ENCODE measurements at places on chromosomes 11 and 22.

GRCh38 chr11:12540913-12541582, 133.2 kb upstream of the TEAD1 start:
- DNase-seq = no peak

DNA sequence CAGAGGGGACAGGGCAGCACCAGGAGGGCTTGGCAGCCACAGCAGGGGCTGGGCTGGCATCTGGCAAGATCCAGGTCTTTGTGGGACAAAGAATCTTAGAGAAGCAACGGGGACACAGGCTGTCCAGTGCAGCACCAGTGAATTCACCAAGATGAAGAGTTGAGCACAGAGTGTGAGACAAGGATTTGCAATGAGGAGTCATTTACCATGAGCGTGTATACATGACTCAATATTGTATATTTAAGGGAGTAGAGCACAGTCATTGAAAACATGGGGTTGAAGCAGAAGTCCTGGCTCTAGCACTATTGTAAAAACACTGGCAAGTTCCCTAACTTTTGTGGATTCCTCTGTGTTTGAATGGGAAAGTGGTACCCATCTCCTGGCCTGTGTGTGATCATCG, 3.5 kb downstream of the APOL1 start:
- no peak for DNase-seq

DNA sequence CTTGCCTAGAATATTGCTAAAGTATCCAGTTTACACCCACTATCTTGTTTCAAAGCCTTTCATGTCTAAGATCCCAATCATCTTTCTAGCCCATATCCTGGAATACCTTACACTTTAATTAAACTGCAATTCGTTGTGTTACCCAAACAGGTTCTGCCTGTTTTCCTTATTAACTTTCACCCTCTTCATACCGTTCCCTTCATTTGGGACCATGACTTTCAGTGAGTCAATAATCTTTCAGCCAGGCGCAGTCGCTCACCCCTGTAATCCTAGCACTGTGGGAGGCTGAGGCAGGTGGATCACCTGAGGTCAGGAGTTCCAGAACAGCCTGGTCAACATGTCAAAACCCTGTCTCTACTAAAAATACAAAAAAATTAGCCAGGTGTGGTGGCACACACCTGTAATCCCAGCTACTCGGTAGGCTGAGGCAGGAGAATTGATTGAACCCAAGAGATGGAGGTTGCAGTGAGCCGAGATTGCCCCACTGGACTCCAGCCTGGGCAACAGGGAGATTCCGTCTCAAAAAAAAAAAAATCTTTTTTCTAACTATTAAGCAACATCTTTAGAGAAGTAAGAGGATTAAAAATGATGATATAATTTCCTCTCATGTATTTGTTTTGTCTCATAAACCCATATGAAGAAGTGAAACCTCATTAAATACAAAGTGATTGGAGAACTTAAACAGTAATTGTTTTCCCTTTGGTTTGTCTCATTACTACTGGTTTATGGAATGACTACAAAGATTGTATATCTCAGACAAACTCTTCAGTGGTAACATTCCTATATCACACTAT, 20.7 kb downstream of the DMC1 start:
- no peak for DNase-seq

DNA sequence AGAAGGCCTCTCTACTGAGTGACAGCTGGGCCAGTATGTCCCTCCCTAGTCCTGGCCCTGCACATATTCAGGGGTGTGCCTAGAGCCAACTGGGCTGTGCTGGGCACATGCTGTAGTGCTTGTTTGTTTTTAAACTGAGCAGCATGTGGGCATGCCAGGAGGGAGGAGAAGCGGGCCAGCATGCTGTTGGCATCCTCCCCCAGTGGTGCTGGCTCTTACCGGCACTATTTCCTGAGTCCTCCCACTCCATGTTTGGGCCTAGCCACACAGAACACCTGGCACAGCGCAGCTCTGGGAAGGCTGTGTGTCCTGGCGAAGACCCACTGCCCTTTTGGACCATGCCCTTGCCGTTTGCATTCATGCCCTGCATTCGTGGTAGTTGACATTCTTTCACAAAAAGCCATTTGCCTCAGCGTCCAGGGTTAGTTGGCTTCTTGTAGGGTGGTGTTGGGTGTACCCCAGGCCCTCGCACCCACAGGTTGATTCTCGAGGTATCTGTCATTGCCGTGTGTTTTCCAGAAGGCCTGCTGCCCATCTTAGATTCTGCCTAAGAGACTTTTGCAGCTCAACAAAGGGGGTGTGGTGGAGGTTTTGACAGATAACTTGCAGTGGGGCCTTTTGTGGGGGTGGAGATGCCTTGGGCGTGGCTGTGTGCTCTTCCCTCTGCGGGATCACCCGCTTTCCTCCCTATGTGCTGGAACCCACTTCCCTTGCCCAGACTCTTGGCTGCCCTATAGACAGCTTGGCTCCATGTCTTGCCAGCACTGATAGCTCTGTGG, 13.6 kb downstream of the DGCR8 start:
- no peak for DNase-seq

DNA sequence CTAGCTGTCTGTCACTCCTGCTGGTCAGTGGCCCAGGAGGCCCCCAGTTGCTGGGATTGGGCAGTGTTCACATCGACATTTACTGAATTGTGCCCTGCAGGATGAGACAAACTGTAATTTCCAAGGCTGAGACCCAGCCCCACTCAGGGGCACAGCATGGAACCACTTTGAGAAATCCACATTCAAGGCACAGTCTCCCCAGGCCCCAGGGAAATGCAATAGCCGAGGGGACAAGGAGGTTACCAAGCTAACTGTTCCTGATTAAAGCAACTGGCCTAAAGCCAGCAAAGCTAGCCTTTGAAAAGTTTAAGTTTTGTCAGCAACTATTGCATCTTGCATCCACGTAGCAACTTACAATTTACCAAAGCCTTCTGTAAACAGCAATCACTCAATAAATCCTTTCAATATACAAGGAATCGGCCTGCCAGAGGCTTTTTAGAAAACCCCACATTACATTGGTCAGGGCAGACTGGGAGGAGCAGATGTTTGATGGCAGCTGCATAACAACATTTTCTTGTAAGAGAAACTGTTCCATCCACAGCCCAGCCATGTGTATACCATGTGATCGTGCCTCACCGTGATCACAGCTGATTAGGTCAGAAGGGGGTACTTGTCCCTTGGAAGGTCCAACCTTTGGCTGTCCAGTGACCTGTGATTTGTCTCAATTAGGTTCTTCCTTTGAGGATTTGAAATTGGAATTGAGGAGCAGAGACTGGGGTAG, 103.9 kb downstream of the TENM4 start:
- DNase-seq = no peak

- DNase-seq = no peak
Observed at GRCh38 chr22:30573594-30574094, 821 bp downstream of the GAL3ST1 start.

DNA sequence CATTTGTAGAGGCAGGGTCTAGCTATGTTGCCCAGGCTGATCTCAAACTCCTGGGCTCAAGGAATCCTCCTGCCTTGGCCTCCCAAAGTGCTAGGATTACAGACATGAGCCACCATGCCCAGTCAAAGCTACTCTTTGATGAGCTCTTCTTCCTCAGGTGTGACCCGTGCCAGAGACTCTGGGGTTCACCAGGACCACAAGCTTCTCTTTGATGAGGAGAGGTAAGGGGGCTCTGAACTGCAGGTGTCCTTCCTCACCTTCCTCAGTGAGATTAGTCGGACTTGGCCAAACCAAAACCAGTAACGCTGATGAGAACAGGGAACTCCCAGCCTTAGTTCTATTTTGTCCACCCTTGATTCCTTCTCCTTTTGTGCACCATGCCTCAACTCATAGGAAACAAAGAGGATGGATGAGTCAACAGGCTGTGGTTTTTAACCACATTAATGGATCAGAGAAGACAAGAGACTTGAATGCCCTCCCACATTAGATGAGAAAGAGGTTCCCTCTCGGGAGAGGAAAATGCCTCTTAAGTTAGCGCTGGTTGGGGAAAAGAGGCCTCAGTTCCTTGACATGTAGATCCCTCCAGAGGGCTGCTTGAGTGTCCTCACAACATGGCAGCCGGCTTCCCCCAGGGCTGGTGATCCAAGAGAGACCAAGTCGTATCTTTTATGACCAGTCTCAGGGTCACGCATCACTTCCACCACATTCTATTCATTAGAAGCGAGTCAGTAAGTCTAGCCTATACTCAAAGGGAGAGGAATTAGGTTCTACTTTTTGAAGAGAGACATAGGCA, 25.7 kb upstream of the CTR9 start:
- no peak for DNase-seq

DNA sequence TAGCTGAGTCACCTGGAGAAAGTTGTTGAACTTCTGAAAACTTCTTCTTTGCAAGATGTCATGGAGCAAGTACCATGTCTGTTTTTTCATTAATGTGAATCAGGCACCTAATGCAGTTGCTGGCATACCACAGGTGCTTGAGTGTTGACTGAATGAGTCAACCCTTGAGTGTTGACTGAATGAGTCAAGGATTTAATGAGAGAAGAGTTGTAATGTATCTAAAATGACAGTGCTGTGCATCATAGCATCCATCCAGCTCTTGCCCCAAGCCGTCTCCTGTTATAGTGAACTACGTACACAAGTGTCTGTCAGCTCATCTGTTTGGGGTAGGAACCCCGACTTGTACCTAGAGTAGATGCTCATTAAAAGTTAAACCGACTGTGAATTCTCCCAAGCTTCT, 93.1 kb downstream of the CWC15 start:
- no peak for DNase-seq

GRCh38 chr11:127789927-127790326, 789.4 kb upstream of the KIRREL3 start:
- DNase-seq = no peak

DNA sequence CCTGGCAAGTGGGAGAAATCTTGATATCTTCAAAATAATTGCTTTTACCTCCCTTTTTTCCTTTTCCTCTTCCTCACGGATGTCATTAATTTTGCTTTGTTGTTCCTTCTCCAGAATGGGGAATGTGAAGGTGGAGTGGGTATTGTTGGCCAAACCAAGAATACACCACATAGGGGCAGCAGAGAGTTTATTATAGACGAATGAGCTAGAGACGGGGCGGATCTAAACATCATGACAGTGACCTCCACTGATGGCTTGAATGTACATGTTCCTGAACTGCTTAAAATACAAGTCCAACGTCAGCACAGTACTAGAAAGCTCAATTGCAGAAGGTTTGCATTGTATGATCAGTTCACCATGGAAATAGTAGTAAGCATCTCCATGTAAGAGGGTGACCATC, 122.3 kb upstream of the SNX19 start:
- no peak for DNase-seq

DNA sequence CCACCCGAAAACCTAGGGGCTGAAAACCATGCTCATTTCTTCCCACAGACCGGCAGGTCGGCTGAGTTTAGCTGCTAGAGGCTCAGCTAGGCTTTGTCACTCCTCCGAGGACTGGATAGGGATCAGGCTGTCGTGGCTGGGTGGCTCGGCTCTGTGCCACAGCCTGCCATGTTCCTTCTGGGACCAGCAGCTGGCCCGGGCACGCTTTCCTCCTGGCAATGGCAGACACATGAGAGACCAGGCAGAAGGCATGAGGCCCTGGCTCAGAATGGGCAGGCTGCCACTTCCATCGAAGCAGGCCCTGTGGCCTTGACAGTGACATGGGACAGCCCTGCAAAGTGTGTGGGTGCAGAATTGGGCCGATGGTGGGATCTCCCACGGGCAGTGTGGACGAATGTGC, 20.9 kb downstream of the PARVG start:
- DNase-seq = no peak

- DNase-seq = no peak
Observed at GRCh38 chr11:128462922-128463321, 124.4 kb downstream of the ETS1 start.

DNA sequence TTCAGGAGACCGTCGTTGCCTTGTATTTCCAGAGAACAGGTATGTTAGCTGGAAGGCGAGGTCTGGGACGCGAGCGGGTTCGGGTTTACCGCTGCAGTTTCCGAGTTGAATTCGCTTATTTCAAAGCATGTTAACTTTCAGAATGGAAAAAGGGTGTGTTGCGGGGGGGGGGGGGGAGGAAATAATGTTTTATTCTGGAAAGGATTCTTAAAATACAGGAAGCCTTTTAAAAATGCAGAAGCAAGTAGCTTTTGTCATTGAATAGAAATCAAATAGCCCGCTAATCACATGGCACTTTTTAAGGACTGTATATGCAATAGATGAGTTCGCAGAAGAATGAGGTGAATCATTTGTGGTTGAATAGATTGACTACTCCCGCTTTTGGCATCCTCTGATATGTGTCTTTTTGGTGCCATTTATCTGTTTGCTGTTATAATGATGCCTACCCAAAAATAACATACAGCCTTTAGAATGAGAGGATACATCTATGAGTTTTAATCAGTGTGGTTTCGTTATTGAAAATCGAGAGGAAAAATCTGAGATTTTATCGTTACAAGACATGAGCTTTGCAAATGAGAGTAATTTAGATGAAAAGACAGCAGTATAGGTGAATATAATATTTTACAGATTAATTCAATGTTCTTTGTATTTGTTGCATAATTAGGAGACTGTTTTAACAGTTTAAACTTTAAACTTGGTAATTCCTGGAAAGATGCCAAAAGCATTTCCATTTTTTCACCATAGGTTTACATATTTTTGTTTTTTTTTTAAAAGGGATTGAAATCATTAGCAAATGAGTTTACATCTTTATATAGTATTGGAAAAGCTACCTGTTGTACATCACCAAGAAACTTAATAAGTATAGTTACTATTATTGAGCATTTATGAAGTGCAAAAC, 1.7 kb downstream of the PDE3B start:
- DNase-seq = no peak

DNA sequence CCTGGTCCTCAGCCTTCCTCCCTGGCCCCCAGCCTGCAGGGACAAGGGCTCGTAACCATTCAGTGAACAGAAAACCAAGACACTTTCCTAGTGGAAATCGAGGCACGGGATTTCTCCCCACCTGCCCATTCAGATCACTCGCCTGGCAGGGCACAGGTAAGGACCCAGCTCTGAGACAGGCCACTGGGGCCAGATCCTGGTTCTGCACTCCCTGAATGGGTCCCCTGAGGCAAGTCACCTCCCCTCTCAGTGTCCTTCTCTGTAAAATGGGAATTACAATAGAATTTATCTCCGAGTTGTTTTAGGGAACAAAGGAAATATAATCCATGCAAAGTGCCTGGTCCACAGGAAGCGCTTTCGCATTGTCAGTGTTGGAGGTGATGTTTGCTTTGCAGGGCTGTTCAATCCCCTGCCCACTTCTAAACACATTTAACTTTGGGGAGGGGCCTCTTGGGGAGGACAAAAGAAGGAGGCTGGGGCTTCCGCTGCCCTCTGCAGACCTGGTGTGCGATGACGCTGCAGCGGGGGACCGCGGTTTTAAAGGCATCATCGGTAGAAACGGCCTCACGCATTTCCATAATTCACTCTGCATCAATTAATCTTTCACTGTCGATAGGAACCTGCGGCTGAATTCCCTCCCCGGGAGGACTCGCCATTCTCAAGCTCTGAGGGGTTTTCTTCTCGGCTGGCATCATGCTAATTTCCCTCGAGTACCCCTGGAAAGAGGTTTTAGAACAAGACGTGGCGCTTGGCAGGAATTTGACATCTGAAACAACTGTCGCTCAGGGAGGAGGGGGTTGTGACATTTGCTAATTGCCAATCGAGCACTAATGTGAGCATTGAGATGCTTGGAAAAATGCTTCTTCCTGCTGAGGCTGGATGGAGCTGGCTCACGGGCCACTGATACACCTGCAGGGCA, 70.4 kb upstream of the FGF3 start:
- no peak for DNase-seq

All from ureter (tissue), 1 donor.